PC-3 (cell line): ENCODE measurements at places on chromosomes 16 and 17. TPM values are rescaled to one million over a fixed set of nuclear protein-coding genes. Genes with fewer than 3 reads are reported as not detected.

Gene TP53TG3F
- not detected in 2 replicates for total RNA-seq

- DNase-seq = no peak
- no peaks in the 10 kb centered on the region for H3K36me3 ChIP-seq
- peaks cover 59% of the 10 kb centered on the region for H3K27me3 ChIP-seq
- no peaks in the 10 kb centered on the region for H3K4me1 ChIP-seq
- no peak overlapping the region for H3K4me3 ChIP-seq
Observed at GRCh38 chr17:73776351-73777130, 132.3 kb upstream of the SDK2 start.

GRCh38 chr16:70151391-70151790 lies 22.2 kb upstream of the CLEC18C start:
- DNase-seq = no peak
- H3K36me3 ChIP-seq = peaks cover 27% of the 10 kb centered on the region
- no peaks in the 10 kb centered on the region for H3K4me1 ChIP-seq
- no peak overlapping the region for H3K27ac ChIP-seq
- no peak overlapping the region for H3K4me3 ChIP-seq
- H3K27me3 ChIP-seq = no peaks in the 10 kb centered on the region

- no peak for DNase-seq
- no peak overlapping the region for H3K27ac ChIP-seq
- no peaks in the 10 kb centered on the region for H3K36me3 ChIP-seq
- H3K4me1 ChIP-seq = no peaks in the 10 kb centered on the region
- H3K27me3 ChIP-seq = peaks cover 11% of the 10 kb centered on the region; the same call in 1 of the 2 replicates
- H3K4me3 ChIP-seq = no peak overlapping the region
Observed at GRCh38 chr17:9760266-9760665, 31.1 kb downstream of the DHRS7C start.

Gene SOX9
- total RNA-seq = 119 and 151 TPM in 2 replicates

DNA sequence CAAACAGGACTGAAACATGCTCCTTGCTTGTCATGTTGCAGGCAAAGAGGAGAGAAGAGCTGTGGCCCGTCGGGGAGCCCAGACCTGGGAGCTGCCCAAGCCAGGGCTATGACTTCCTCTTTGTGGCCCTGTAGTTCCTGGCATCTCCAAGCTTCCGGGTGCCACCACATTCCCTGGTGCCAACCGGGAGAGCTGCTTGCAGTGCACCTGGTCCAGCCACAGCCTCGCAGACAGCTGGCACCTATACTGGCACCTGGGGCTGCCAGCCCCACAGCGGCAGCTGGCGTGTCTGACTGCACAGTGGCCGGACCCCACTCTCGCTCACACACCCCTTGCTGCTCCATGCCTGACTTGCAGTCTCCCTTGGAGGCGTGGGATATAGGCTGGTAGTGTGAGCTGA lies 37.1 kb upstream of the FOXJ1 start:
- H3K36me3 ChIP-seq = no peaks in the 10 kb centered on the region
- H3K27me3 ChIP-seq = no peaks in the 10 kb centered on the region
- H3K27ac ChIP-seq = no peak overlapping the region
- no peak for DNase-seq

- no peaks in the 10 kb centered on the region; the same call in 1 of the 2 replicates for H3K36me3 ChIP-seq
- H3K27ac ChIP-seq = no peak overlapping the region
- H3K27me3 ChIP-seq = no peaks in the 10 kb centered on the region
- no peak overlapping the region for H3K4me3 ChIP-seq
Observed at GRCh38 chr17:4272972-4273368, 9.2 kb upstream of the ANKFY1 start.

Gene SOST
- total RNA-seq = not detected in 2 replicates

Gene SNAI3
- total RNA-seq = 0.22 and 0.46 TPM in 2 replicates

Gene SLC4A1
- total RNA-seq = not detected in 2 replicates

Gene SARM1
- 6.7 and 8.4 TPM in 2 replicates for total RNA-seq

Gene MAF
- not detected in 2 replicates for total RNA-seq

Gene MMP28
- total RNA-seq = 1.6 and 2.4 TPM in 2 replicates

- peak; percentile 16 for DNase-seq
- no peaks in the 10 kb centered on the region for H3K36me3 ChIP-seq
- H3K4me3 ChIP-seq = no peak overlapping the region
Observed at GRCh38 chr16:48912360-48912759, 302.4 kb upstream of the N4BP1 start.

Gene CCL17
- total RNA-seq = not detected in 2 replicates

- peak overlapping the region; percentile 99 for H3K27ac ChIP-seq
- H3K4me1 ChIP-seq = peaks cover 39% of the 10 kb centered on the region
- H3K4me3 ChIP-seq = no peak overlapping the region
- no peaks in the 10 kb centered on the region for H3K36me3 ChIP-seq
Observed at GRCh38 chr16:69017036-69017783, 88.2 kb upstream of the HAS3 start.

- H3K36me3 ChIP-seq = no peaks in the 10 kb centered on the region
- H3K4me3 ChIP-seq = no peak overlapping the region
- peak; percentile 62 for DNase-seq
- peak overlapping the region; percentile 72 for H3K27ac ChIP-seq
Observed at GRCh38 chr16:82033683-82034300, 1.3 kb upstream of the HSD17B2 start.

DNA sequence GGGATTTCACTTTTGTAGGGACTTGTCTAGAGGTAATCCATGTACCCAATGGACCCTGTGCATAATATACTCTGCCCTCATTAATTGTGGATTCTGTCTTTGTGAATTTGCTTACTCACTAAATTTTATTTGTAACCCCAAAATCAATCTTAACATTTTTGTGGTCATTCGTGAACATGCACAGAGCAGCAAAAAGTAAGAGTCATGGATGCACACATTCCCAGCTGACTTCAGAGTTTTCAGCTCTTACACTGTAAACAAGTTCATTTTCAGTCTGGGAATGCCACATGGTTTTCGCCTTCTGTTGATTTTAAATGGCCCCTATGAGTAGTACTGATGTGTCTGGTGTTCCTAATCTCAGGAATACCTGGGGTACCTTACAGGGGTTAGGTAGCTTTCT lies 24.3 kb downstream of the TAC4 start:
- DNase-seq = no peak
- H3K4me1 ChIP-seq = peaks cover 14% of the 10 kb centered on the region; the same call in 1 of the 2 replicates
- H3K27ac ChIP-seq = no peak overlapping the region
- H3K27me3 ChIP-seq = no peaks in the 10 kb centered on the region
- peaks cover 74% of the 10 kb centered on the region for H3K36me3 ChIP-seq

- no peaks in the 10 kb centered on the region for H3K27me3 ChIP-seq
- no peaks in the 10 kb centered on the region for H3K4me1 ChIP-seq
- H3K36me3 ChIP-seq = no peaks in the 10 kb centered on the region
- H3K4me3 ChIP-seq = no peak overlapping the region
Observed at GRCh38 chr17:64315570-64315969, 52.5 kb upstream of the TEX2 start.

GRCh38 chr16:67919622-67920221 lies 11.9 kb downstream of the CTRL start:
- DNase-seq = no peak
- no peaks in the 10 kb centered on the region; the same call in 1 of the 2 replicates for H3K36me3 ChIP-seq
- H3K27ac ChIP-seq = no peak overlapping the region
- peaks cover 13% of the 10 kb centered on the region for H3K4me1 ChIP-seq

DNA sequence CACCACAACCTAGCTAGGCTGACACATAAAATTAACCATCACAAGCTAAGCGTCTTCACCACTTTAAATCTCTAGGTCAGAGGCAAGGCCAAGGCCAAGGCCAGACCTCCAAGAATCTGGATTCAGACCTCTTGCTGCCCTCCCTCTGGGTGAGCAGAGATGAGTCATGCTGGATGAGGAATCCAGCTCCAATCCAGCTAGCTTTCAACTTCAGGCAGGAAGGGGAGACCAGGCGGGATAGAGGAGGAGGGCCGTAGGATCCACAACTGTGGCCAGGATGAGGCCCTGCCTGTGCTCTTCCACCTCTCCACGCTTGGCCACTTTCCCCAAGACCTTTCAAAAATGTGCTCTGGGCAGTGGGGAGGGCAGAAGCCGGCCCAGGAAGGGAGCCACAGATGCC lies 14.7 kb downstream of the LRRC75A start:
- peaks cover 9% of the 10 kb centered on the region for H3K4me1 ChIP-seq
- H3K27ac ChIP-seq = no peak overlapping the region
- H3K27me3 ChIP-seq = no peaks in the 10 kb centered on the region
- no peak overlapping the region for H3K4me3 ChIP-seq
- H3K36me3 ChIP-seq = no peaks in the 10 kb centered on the region

GRCh38 chr17:81387100-81388090 lies 7.9 kb upstream of the BAHCC1 start:
- peaks cover 22% of the 10 kb centered on the region for H3K4me1 ChIP-seq
- H3K27me3 ChIP-seq = no peaks in the 10 kb centered on the region
- H3K4me3 ChIP-seq = peak overlapping the region; percentile 87
- peak; percentile 64 for DNase-seq
- H3K27ac ChIP-seq = peak overlapping the region; percentile 44

GRCh38 chr17:28901866-28902818 lies 737 bp downstream of the DHRS13 start:
- H3K4me3 ChIP-seq = peak overlapping the region; percentile 78
- H3K4me1 ChIP-seq = peaks cover 14% of the 10 kb centered on the region
- no peak for DNase-seq
- peaks cover 9% of the 10 kb centered on the region; the same call in 1 of the 2 replicates for H3K36me3 ChIP-seq
- no peaks in the 10 kb centered on the region for H3K27me3 ChIP-seq
- no peak overlapping the region for H3K27ac ChIP-seq

Gene KRT31
- total RNA-seq = not detected in 2 replicates

DNA sequence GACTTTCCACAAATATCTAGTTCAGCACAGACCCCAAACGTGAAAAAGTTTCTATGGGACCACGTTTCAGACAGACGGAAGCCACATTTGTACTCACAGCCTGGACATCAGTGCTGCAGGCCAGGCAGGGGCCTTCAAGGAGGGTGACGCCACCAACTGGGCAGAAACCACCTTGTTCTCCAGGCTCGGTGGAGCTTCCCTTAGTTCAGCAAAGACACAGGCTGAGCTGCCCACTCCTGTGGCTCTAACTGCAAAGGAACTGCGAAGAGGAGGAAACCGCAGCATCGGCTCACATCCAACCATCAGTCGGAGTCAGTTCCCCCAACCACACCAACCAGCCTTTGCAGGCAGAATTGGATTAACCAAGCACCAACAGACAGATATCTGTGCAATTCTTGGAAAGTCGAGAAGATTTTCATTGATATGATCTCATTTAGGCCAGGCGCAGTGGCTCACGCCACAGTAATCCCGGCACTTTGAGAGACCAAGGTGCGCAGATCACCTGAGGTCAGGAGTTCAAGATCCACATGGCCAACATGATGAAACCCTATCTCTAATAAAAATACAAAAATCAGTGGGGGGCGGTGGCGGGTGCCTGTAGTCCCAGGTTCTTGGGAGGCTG lies 73.3 kb upstream of the CNEP1R1 start:
- no peak overlapping the region for H3K4me3 ChIP-seq
- H3K27me3 ChIP-seq = peaks cover 4% of the 10 kb centered on the region; the same call in 1 of the 2 replicates
- no peaks in the 10 kb centered on the region for H3K36me3 ChIP-seq
- H3K4me1 ChIP-seq = no peaks in the 10 kb centered on the region

Gene KRT24
- not detected in 2 replicates for total RNA-seq

DNA sequence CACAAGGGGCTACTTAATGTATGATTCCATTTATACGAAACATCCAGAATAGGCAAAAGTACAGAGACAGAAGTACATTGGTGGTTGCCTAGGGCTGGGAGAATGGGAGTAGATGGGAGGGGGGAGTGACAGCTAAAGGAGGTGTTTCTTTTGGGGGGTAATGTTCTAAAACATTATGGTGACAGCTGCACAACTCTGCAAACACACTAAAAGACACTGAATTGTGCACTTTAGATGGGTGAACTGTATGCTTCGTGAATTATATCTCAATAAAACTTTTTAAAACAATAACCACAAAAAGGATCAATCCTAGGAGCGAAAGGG lies 661 bp downstream of the LYRM9 start:
- no peaks in the 10 kb centered on the region for H3K27me3 ChIP-seq
- no peak overlapping the region for H3K27ac ChIP-seq
- H3K4me1 ChIP-seq = peaks cover 4% of the 10 kb centered on the region
- DNase-seq = no peak

Gene NUPR1
- total RNA-seq = 9.2 and 16.5 TPM in 2 replicates

- H3K36me3 ChIP-seq = no peaks in the 10 kb centered on the region
- H3K27me3 ChIP-seq = no peaks in the 10 kb centered on the region; the same call in 1 of the 2 replicates
- DNase-seq = no peak
- H3K4me1 ChIP-seq = no peaks in the 10 kb centered on the region
- H3K27ac ChIP-seq = no peak overlapping the region
Observed at GRCh38 chr16:5478036-5478435, 380.4 kb upstream of the EEF2KMT start.

DNA sequence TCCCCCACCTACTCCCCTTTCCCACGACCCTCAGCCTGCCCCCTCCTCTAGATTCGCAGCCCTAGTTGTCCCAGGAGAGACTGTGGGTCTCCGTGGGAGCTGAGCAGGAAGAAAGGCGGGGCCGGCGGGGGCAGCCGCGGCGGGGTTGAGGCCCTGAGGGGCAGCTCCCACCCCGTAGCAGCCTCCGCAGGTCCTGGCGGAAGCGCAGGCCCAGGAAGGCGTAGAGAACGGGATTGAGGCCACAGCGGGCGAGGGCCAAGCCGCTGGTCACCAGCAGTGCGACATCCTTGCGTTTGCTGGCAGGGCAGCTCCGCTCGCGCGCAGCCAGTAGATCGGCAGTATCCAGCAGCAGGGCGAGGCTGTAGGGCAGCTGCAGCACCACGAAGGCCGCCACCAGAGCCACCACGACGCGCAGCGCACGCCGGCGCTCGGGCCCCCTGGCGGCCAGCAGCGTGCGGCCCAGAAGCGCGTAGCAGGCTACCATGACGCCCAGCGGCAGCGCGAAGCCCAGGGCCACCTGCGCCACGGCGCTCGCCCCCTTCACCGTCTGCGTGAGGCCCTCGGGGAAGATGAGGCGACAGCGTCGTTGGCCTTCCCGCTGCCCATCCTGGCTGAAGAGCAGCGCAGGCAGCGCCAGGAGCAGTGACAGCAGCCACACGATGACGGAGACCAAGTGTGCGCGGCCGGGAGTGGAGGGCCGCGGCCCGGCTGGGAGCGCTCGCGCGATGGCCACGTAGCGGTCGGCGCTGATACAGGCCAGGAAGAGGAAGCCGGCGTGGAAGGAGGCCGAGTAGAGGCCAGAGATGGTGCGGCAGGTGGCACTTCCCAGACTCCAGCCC lies 1.9 kb downstream of the CCR10 start:
- H3K27ac ChIP-seq = peak overlapping the region; percentile 89
- peak overlapping the region; percentile 59 for H3K4me3 ChIP-seq
- DNase-seq = peak; percentile 70
- peaks cover 41% of the 10 kb centered on the region for H3K4me1 ChIP-seq
